CD4-positive, alpha-beta memory T cell (primary cell): ENCODE measurements at places on chromosomes 6 and 20. TPM values are rescaled to one million over a fixed set of nuclear protein-coding genes. Genes with fewer than 3 reads are reported as not detected.

The ADGRF5 gene
- not detected for polyA plus RNA-seq

The PEDS1 gene
- 14.7 TPM for polyA plus RNA-seq

The SMLR1 gene
- polyA plus RNA-seq = not detected

The CGA gene
- polyA plus RNA-seq = not detected

The RBM39 gene
- polyA plus RNA-seq = 76.7 TPM

The LHFPL5 gene
- polyA plus RNA-seq = not detected

The HSPA1L gene
- polyA plus RNA-seq = 4.4 TPM

The CDSN gene
- not detected for polyA plus RNA-seq

The CRISP3 gene
- polyA plus RNA-seq = not detected

The PAX1 gene
- polyA plus RNA-seq = not detected

The RUNX2 gene
- 22.6 TPM for polyA plus RNA-seq

The APCDD1L gene
- polyA plus RNA-seq = not detected

The IYD gene
- not detected for polyA plus RNA-seq

The PRR3 gene
- polyA plus RNA-seq = 8.5 TPM

GRCh38 chr6:162153120-162153519 is 574.4 kb downstream of the PRKN start:
- DNase-seq = no peak

GRCh38 chr6:25971187-25971821 is 8.7 kb downstream of the TRIM38 start:
- DNase-seq = no peak

- no peak for DNase-seq
Observed at GRCh38 chr6:166770216-166771116, 143.4 kb upstream of the RPS6KA2 start.

- no peak for DNase-seq
Observed at GRCh38 chr20:54290636-54291035, 82.7 kb downstream of the PFDN4 start.

DNA sequence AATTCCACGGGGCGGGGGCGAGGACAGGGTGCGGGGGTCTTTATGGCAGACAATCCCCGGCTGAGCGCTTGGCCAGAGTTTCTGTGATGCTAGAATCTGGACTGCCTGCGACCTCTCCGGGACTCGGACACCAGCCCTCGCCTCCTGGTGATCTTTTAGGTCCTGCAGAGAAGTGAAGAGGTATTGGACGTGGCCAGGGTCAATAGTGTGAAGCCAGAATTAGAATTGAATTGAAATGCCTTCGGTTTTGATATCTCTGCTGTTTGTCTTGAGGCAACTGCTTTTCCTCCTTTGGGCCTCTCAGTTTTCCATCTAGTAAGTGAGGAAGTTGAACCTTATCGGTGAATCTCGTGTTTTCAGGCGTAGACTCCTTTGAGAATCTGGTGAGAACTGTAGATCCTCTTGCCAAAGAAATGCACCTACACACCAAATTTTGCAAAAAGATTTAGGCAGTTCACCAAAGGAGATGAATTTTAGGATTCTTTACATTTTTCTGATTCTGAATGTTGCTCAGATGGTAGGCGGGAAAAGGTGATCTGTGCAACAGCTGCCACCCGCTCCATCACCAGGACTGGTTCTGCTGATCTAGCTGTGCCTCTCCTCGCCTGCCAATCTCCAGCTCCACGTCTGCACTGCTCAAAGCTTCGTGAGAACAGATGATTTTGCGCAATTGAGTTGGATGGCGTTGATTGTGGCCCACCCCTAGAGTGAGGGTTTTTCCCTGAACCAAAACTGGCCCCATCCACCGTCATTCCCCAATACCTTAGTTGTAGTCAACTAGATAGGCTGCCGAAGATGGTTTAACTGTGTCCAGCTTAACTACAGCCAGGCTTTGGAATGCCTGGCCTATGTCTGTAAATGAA is 837 bp upstream of the OSER1 start:
- DNase-seq = no peak

- peak; percentile 4 for DNase-seq
Observed at GRCh38 chr6:145865175-145865574, 50.6 kb upstream of the FBXO30 start.

DNA sequence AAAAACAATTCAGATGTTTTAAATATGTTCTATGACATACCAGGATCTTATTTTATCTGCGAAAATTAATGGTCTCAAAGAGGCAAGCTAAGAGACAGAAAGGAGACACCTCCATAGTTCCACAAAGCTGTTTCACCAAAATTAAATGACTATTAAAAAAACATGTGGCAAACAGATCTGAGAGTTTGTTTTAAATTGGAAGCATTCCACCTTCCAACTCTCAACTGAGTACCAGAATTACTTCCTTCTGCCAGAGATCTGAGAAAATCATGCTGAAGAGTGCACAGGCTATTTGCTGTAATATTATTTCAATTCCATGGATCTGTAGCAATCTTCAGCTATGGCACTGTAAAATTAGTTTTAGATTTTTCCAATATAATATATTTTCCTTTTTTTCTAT is 669.5 kb upstream of the MARCKS start:
- no peak for DNase-seq

- no peak for DNase-seq
Observed at GRCh38 chr6:154538640-154539191, 28.2 kb upstream of the CNKSR3 start.

GRCh38 chr6:110741517-110741916 is 73.8 kb downstream of the CDK19 start:
- DNase-seq = no peak

DNA sequence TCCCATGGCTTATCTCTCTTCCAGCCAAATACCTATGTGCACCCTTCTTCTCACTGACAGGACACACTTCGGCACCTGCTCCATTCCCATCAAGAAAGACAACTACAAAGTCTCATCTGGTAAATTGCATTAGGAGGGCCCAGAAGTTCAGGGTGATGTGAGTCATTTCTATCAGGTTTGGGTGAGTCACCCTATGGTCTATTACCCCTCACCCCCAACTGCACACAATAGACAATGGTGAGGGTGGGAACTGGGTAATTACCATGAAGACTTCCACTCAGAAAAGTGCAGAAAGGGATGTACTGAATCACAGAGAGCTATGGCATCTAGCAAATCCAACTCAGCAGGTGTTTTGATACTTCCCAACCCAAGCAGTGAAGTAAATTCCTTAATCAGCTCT is 54.8 kb downstream of the OPN5 start:
- DNase-seq = no peak

DNA sequence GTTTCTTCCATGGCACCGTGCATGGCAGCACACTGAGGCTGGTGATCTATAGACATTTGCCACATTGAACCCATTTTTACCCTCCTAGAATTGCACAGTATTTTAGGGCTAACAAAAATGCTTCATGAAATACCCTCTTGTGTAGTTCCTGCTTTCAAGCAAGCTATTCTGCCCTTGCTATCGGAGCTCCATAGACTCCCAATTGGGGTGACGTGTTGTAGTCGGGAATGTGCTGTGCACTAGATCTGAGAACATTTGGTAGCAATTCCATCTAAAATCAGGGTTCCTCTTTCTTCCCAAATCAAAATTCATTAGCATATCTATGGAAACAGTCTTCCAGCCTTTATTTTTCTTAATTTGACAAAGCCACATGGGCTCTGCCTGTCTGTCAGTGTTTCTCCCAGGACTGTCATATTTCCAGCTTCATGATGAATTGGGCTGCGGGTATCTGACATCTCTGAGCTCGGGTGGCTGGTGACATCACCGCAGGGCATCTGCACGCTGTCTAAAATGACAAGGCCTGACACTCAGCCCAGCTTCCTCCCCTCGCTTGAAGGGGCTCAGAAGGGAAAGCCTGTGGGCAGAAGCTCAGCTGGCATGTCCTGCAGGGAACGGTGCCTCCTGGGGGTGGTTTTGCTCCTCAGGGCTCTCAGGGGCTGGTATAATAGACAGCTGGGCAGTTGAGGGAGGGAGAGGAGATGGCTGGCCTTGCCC is 406.4 kb downstream of the QKI start:
- no peak for DNase-seq

- DNase-seq = no peak
Observed at GRCh38 chr6:170084166-170084730, 206.6 kb downstream of the DLL1 start.

- no peak for DNase-seq
Observed at GRCh38 chr6:22828179-22829062, 259.1 kb downstream of the HDGFL1 start.

GRCh38 chr6:109164331-109164730 is 69.0 kb downstream of the CEP57L1 start:
- DNase-seq = no peak

GRCh38 chr6:168216117-168216516 is 103.5 kb downstream of the DACT2 start:
- DNase-seq = no peak

GRCh38 chr6:437037-437392 is 45.5 kb downstream of the IRF4 start:
- no peak for DNase-seq

- no peak for DNase-seq
Observed at GRCh38 chr6:156009656-156010055, 554.0 kb upstream of the NOX3 start.

- DNase-seq = no peak
Observed at GRCh38 chr20:16301986-16302385, 271.3 kb downstream of the KIF16B start.

GRCh38 chr20:62133864-62134263 is 9.3 kb downstream of the PSMA7 start:
- no peak for DNase-seq

GRCh38 chr6:160055813-160056212 is 65.8 kb upstream of the SLC22A1 start:
- DNase-seq = no peak

GRCh38 chr20:23132293-23132929 is 46.3 kb upstream of the CD93 start:
- no peak for DNase-seq

- DNase-seq = no peak
Observed at GRCh38 chr20:16711661-16712258, 18.1 kb upstream of the SNRPB2 start.

DNA sequence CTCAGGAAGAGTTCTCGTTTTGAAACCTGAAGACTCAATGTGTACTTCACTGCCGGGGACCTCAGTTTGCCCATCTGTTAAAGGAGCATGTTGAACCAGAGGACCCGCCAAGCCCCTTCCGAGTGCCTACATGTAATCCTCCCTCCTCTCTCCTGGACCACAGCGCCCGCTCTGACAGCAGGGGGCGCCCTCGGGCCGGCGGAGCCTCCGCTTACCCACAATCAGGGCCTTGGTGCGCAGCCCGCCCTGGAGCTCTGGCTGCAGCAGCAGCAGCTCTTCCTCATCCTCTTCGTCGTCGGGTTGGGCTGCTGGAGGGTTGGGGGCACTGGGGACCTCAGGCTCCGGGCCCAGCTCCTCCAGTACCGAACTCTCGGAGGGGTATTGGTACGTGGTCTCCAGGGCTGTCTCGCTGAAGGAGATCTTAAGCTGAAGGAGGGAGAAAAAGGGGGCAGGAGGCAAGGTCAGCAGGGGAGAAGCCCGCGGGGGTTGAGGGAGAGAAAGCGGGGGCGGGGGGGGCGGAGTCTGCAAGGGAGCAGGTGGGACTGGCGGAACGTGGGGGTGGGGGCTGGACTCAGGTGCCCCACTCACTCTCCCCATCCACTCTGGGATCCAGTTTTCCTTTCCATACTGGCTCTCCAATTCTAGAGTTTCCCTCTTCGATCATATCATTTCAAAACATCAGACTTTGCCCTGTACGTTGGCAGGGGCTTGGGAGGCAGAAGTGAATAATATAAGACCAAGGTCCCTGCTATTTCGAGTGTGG is 6.3 kb upstream of the DHX16 start:
- peak; percentile 89 for DNase-seq

DNA sequence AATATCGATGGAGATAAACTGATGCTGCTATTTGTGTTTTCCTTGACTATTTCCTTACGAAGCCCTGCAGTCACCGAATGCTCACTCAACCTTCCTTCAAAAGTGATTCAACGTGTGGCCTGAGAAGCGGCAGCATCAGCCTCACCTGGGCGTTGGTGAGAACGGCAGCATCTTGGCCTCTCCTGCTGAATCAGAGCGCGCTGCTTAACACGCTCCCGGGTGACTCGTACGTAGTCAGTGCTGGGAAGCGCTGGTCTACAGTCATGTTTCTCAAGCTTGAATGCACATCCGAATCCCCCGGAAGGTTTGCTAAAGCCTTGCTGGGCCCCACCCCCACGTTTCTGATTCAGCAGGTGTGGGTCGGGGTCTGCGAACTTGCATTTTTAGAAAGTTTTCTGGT is 214.1 kb upstream of the RREB1 start:
- no peak for DNase-seq

- DNase-seq = no peak
Observed at GRCh38 chr20:11053310-11053709, 379.5 kb upstream of the JAG1 start.

GRCh38 chr6:71072508-71072907 is 115.6 kb upstream of the B3GAT2 start:
- no peak for DNase-seq

DNA sequence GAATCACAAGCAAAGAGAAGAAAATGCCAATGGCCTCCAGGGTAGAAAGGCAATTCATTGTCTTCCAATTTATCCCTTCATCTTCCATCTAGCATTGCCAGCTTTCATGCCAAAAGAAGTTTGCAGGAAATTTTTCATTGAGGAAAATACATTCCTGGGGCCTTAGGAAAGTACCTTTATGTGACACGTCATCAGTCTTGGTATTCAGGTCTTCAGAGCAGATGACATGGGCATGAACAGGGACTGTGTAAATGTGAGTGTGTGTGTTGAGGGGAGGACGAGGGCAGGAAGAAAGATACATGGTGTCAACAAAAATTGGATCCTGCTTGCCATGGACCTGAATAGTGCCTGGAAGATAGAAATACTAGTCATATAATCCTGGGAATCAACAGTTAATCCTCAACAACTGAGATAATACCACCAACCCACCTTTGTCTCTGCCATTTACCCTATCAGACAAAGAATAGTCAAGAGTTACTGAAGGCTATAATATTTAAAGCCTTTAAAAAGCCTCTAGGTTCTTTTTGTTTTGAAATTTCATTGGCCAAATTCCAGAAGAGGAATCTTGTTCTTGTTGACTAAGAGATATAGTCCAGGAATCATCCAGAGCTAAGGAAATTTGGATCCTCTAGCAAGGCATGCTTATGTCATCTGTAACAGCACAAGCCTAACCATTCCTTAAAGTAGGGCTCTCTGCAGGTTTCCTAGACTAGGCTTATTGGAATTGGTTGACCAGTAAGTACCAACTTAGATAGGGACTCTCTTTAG is 405.8 kb upstream of the SASH1 start:
- no peak for DNase-seq

- DNase-seq = no peak
Observed at GRCh38 chr6:149007846-149008245, 261.0 kb downstream of the UST start.

DNA sequence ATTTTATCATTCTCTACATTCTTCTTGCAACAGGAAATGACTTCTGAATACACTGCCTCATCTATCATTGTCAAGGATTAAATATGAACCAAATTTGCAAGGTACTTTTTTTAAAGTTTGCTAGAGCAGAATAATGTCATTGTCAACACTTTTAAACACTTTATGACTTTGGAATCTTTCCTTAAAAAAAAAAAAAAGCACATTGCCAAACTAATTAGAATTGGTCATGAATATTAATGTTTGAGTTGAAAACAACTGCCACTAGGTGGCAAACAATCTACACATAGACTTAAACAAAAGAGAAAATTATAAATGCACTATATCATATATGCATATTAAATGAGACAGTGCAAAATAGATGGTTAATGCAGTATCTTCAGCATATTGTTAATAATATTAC is 32.5 kb upstream of the TMEM244 start:
- DNase-seq = peak; percentile 20

GRCh38 chr6:160972111-160972510 is 19.5 kb upstream of the MAP3K4 start:
- DNase-seq = no peak

- DNase-seq = no peak
Observed at GRCh38 chr6:105907301-105907700, 178.8 kb upstream of the PRDM1 start.
